ENCODE measurements at places on chromosomes 3 and 15.

DNA sequence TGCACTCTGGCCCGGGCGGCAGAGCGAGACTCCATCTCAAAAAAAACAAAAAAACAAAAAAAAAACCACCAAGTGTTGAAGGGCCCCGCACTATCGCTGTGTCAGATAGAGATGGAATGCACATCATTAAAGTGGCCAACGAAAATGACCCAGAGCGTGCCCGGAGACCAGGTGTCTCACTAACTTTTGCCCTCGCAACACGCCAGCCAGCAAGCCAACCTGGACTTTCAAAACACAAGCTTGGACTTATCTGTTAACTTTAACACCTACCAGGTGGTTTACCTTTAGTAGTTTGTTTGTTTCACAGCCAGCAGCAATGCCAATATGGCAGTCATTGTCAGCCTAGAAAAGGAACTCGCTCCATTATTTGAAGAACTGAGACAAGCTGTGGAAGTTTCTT, 28.6 kb downstream of the FAM174B start:
- no peak for DNase-seq

GRCh38 chr3:13491206-13491974, 11.3 kb downstream of the HDAC11 start:
- DNase-seq, result no peak

DNA sequence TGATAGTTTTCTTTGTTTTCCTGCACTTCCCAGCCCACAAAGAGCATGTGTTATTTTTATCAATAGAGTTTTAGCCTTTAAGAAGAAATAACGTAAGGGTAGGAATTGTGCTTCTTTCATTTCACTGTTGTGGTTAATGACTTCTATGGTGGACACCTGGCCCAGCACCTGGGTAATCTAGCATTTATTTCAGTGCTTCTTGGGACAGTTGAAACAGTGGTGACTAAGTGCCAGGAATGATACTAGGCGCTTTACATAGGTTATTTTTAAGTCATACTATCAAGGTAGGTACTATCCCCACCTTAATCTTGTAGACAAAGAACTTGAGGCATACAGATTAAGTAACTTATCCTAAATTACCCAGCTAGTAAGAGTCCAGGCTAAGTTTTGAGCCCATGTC, 243.8 kb downstream of the SOX2 start:
- no peak for DNase-seq

GRCh38 chr3:144868506-144868905, 896.9 kb downstream of the DIPK2A start:
- DNase-seq, result no peak

All from activated CD4-positive, CD25-positive, alpha-beta regulatory T cell treated with anti-CD3 and anti-CD28 coated beads, Interleukin-2, amount 50 U/mL, for 16 hours (primary cell).